ENCODE measurements at places on chromosomes 11 and 22.

DNA sequence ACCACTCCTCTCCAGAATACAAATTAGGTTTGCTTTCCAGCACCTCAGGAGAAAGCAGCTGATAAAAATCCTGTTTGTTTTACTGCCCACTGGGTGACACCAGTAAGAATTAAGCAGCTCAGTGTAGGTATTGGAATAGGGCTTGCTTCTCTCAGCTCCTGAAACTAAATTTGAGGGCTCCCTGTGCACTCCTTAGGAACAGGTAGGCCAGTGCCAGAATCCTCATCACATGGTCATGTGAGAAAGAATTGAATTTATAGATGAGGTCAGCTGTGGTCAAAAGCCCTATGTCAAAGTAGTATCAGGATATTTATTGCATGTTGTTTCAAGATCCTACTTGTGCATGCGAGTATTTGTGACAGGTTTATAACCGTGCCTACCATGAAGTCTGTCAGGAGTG is 1.0 kb downstream of the PRSS23 start:
- DNase-seq = peak; percentile 27

- no peak for DNase-seq
Observed at GRCh38 chr11:128772814-128773213, 78.9 kb downstream of the FLI1 start.

DNA sequence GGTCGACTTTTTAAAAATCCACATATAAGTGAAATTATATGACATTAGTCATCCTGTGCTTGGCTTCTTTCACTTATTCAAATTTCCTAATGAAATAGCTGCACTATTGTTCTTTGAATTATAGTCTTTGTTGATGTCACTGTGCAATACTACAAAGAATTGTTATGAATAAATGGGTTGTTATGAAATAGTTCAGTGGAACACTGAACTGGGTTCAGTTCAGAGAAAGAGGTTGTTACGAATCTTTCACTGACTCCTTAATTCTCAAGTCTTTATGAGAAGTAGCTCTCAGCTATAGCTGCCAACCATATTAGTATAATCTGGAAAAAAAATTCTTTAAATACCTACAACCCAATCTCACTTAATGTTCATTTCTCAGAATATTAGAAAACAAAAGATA is 42.3 kb downstream of the CASP12 start:
- DNase-seq = no peak

DNA sequence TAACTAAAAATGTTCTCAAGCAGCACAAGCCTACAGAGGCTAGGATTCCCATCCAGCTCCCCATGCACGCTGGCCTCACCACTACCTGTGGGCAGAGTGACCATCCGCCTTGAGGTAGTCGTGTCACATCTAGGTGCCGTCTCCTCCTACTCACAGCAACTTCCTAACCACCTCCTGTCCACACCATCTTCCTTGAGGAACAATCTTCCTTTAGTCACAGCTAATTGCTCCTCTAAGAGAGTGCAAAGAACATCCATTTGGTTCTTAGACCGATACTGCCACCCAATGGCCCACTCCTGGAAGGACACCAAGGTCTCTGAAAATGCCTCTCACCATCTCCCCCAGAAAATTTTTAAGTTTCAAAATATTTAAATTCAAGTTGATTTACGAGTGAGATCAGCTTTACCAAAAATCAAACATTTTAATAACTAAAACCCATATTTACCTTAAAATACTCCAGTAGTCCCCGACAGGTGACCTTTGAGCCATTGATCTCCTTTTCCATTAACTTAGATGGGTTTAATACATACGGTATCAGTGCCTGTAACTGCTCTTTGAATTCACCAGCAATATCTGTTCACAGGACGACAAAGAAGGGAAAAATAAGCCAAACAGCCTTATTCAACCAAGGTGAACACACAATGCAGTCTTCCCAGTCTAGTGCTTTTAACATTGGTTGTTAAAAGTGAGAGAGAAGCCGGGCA is 21.7 kb upstream of the PLAAT3 start:
- peak; percentile 72 for DNase-seq

DNA sequence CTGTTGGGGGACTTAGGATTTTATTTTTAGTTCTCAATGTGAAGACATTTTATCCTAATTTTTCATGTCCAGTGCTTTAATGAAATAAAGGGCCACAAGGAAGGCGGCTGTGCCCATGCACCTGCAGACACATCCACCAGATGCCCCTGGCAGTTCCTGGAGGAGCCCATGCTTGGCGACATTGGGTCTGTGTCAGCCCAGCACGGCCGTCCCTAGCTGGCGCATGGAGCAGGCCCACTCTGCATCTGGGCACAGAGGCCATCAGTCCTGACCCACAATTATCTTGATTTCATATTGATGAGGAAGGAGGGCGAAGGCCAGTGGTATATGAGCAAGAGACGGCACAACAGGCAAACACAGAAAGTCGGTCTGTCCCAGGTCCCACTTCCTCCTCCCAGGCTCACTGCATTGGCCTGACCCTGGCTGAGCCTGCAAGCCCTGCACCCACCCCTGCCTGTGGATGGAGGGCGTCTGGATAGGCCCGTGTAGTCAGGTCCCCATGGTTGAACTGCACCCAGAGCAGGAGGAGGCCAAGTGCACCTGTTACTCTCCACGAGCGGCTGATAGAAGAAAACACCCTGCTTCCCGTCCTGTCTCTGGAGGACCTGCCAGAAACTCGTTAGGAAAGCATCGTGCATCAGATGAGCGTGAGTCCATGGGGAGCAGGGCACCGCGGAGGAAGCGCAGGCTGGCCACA is 296.9 kb downstream of the BRD1 start:
- no peak for DNase-seq

- DNase-seq = no peak
Observed at GRCh38 chr11:94910270-94910669, 63.1 kb downstream of the CWC15 start.

DNA sequence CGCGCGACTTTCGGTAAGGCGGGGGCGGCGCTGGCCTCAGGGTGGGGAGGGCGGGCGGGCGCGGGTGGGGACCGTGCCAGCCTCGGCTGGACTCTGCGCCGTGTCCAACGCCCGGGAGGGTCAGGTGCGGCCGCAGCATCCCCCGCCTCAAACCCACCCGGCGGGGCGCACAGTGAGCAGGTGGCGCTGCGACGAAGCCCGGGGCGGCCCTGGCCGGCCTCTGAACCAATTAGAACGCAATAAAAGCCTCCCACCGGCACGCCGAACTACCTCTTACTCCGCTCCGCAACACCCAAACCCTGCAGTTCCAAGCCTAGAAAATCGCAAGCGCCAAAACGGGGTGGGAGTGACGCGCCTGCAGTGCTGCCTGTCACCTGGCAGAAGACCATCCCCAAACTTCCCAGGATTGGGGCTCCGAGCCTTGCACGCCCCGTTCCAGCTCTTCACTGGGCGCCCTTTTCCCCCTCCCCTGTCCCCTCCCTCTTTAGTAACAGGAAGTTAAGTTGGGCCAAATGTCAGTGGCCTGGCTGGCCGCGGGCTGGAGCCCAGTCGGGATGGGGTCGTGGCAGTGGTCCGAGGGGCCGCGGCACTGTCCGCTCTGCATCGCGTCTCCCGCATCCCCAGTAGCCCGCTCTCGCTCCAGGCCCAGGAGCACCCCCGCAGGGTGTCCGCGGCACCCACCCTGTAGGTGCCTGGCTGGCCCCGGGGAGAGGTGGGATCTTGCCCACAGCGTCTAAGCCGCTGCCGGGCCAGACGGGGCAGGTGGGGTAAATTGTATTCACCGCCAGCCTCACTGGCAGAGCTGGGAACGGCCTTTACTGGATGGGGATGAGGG is 541 bp downstream of the MICAL2 start:
- DNase-seq = peak; percentile 45

DNA sequence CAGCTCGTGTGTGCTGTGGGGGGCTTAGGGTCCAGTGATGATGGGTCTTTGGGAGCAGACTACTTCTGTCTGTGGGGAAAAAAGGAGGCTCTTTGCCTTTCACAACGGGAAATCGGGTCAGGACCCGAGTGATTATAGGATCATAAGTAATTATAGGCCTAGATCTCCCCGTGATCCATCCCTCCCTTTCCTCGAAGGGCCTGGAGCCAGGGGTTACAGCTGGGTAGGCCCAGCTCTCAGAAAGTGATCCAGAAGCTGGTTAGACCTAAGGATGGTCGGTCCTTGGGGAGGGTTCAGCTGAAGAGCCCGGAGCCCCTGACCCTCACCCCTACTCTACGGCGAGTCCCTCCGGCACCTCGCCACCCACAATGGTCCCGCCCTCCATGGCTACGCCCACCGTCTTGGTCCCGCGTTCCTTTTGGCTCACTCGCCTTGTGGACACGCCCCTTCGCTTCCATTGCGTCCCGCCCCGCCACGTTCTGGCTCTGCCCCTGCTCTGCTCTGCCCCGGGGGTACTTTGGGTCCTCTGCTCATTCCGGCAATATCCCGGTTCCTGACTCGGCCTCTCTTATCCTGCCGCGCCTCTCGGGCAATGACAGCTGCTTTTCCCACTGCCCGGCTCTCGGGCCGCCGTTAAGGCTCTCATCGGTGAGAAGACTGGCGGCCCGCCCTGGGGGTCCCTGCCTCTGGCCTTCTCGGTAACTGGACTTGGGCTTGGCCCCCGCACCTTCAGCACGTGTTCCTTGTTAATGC is 5.0 kb downstream of the IGSF22 start:
- DNase-seq = peak; percentile 88

- no peak for DNase-seq
Observed at GRCh38 chr22:32236970-32237369, 18.2 kb downstream of the SLC5A4 start.

GRCh38 chr11:93114304-93114703 is 83.5 kb downstream of the SLC36A4 start:
- DNase-seq = no peak

- DNase-seq = peak; percentile 32
Observed at GRCh38 chr11:6655790-6656583, at the start of gene DCHS1. Gene DCHS1, minus strand, starts transcription at chr11:6655809. Its CDS starts 14,196 bp downstream, at chr11:6641613.

GRCh38 chr11:82959987-82960778 is 58.6 kb downstream of the DDIAS start:
- DNase-seq = no peak

DNA sequence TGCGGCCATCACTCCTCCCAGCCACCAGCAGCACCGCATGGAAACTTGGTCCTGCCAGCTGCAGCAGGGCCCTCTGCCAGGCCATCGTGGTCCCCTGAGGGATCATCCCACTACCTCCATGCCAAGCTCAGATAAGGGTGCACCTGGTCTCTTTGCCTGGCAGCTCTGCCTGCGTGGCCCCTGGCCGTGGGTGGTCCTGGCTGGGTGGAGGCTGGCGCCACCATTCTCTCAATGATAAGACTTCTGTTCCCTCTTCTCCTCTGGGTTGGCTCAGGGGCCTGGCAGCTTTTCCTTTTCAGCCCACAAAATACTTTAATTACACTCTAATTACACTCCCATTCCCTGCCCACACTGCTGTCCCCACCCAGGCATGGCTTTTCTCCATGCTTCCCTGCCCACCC is 26.8 kb upstream of the TSKU start:
- DNase-seq = no peak

Measured in ELR (cell line).